ENCODE measurements at places on chromosomes 11 and 22. TPM values are rescaled to one million over a fixed set of nuclear protein-coding genes. Genes with fewer than 3 reads are reported as not detected.

DNA sequence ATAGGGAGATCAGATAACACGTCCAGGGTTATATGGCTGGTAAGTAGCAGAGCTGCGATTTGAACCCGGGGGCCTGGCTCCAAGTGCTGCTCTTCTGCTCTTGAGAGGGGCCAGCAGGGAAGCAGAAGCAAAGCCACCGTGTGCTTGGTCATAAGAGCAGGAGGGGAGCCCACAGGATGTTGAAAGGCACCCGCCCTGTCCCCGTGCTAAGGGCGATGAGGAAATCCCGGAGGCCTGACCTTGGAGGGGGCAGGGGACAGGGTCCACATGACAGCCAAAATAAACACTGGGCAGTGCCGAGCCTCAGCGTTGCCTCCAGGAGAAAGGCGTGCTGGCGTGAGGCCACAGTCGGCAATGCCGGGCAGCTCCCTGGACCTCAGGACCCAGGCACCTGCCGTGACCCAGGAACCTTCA lies 28.8 kb downstream of the TOM1 start:
- no peak for DNase-seq

- peak; percentile 85 for DNase-seq
Measured at GRCh38 chr11:613369-613968, 2.3 kb downstream of the IRF7 start.

DNA sequence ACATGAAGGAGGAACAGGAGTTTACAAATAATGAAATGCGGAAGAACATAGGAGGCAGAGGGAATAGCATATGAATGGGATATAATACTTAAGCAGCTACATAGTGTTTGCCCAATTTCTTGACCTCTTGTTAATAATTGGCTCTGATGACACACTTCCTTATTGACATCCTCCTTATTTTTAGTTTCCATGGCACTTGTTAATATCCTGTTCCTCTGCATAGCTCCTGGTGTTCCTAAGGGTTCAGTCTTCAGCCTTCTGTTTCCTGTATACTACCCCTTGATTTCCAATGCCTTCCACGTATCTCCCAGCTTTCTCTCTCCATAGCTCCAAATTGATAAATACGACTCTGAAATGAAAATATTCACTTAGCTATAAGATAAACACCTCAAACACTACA lies 663.8 kb upstream of the API5 start:
- no peak for DNase-seq

OR52N4 gene
- total RNA-seq: not detected

C11orf42 gene
- not detected for total RNA-seq

All from osteoblast (primary cell).